ENCODE measurements at places on chromosomes 6 and 20.
A peak's percentile ranks its signal among the peaks of the same experiment; 100 is the strongest.

DNA sequence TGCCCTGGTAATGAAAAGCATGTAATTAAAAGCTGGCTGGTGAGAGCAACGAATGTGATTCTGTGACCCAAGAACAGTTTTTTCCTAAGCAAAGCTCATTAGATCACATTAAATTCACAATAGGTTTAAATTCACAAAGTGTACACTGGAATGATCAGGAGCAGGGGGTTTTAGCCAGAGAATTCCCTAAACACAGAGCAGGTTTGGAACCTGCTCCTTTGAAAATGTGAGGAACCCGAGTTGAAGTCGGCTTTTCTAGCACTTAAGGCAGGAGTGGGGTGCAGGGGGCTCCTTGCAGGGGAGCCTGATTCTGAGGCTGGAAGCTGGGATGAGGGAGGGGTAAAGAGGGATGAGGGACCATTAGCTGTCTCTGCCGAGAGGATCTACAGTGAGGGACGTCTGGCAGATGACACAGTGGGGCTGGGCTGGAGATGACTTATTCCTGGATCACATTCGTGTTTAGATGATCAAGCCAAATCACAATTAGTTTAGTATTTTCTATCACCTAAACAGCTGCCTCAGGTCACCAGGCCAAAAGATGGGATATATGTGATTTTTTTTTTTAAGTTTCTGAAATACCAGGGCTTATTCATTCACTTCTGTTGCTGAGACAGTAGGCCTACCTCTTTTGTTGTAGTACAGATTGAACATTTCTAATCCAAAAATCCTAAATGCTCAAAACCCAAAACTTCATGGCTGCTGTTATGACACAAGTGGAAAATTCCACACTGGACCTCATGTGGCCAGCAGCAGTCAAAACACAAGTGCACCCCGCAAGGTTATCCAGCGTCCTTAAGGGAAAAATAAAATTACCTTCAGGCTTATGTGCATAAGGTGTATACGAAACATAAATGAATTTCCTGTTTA is 93.1 kb upstream of the HIVEP1 start:
- peak; percentile 41 for DNase-seq

DNA sequence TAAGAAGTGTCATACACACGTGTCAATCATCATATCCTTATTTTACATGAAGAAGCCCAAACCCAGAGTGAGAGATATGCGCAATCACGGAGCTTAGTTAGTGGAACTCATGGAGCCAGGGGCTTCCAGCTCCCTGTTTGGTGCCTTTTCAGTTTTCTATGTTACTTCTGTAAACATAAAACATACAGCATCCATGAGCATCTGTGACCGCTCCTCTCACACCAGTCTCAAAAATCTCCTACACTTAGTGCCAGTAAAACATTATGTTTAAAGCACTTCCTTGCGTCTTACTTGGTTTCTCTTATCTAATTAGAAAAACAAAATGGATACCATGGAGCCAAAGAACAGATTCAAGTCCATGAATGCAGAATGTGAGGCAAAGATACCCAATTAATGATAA is 240.4 kb downstream of the SLC35F1 start:
- no peak for DNase-seq

- DNase-seq, result peak; percentile 70
Measured at GRCh38 chr20:21125072-21125848, 622 bp upstream of the KIZ start.

GRCh38 chr6:593139-593906 is 63.6 kb downstream of the HUS1B start:
- DNase-seq, result peak; percentile 62

DNA sequence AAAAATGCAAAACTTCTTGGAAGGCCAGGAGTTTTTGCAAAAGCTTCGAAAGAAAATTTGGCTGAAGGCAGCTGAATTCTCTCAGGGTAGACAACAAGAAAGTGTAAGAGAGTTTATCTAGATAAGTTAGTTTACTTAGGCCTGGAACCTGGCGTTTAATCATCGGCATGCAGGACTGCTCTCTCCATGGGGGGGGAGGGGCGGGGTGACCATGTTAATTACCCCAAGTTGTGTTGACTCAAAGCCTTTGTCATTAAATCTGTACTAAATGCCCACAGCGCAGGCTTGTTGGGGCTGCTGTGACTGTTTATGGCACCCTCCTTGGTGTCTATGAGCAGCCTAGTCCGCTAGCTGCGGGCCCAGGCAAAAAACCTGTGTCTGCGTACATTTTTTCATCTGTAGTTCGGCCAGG is 20.1 kb upstream of the ZNF451 start:
- DNase-seq, result no peak

All from EH (cell line).